ENCODE measurements at places on chromosomes 16 and 17. TPM values are rescaled to one million over a fixed set of nuclear protein-coding genes. Genes with fewer than 3 reads are reported as not detected.

DNA sequence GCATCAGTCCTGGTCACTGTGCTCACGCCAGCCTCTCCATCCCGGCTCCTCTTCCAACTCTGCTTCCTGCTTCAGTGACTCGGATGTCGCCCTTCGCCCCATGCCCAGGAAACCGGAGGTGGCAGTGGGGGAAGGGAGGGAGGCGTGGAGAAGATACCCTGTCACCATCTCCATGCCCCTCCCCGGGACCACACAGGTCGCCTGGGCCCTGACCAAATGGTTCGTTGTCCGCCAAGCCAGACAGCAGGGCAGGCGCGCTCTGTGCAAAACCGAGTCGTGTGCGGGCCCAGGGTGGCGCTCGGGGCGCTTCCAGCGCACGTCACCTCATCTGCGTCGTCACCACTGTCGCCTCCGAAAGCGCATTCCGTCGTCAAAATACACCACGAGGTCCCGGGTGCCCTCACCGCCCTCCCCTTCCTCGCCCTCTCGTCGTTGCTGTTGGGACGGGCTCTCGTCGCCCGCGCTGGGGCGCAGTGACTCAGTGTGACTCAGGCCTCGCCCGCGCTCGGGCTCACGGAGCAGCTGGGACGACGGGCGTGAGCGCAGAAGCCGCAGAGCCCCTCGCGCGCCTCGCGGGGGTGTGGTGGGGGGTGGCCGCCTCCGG is 39.2 kb downstream of the ZNF778 start:
- no peak for DNase-seq

DNA sequence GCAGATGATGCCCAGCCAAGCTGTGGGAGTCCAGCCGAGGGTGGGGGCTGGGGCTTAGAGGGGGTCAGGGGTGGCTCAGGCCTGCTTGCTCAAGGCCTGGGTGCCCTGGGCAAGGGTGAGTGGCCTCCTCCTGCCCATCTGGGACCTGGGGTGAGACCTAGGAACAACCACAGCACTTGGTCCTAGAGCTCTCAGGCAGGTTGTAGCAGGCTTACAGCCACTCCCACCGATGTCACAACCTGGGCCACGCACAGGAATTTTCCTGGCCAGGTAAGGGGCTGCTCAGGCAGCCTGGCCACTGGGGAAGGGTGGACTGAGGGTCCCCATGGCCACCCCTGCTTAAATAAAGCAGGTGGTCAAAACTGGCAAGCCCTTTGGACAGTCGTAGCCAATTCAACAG is 6.3 kb upstream of the SREBF1 start:
- DNase-seq = no peak

GRCh38 chr16:28187595-28188004 is 24.2 kb downstream of the XPO6 start:
- DNase-seq = no peak

- DNase-seq = no peak
Measured at GRCh38 chr17:28569446-28569845, 1.9 kb downstream of the PIGS start.

GRCh38 chr16:23848958-23849357 is 13.2 kb downstream of the PRKCB start:
- DNase-seq = no peak

DNA sequence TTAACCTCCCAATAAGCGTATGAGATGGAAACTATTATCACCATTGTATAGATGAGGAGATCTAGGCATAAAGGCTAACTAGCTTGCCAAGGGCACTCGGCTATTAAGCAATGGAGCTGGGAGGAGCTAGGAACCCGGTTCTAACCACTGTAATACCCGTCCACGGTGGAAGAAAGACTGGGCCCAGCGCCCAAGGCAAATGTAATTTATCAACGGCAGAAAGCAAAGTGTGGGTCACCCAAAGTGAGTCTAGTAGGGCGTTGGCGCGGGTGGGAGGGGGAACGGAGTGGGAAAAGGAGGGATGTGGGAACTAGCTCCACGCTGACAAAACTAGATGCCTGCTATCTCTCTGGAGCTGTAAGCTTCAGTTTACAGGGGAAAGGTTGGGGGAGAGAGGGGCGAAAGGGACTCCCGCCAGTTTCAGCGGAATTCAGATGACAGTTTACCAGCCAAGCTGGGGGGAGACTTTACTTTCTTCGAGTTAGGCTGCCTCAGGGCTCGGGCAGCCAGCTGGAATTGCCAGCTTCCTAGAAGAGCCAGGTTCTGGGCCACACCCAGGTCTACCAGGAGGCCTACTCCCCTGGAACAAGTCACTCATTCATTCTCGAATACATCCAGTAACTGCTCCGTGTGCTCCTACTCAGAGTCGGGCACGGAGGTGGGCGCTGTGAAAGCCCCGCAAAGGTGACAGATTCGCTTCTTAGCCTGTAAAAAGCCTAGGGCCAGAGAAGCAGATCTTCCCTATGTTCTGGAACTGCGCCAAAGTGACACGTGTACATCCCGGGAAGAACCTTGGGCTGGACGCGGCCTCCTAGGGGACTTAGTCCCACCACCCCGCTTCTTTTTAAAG is 837 bp downstream of the LRRC59 start:
- DNase-seq = peak; percentile 46

Gene PLEKHM1
- 15.7 TPM for total RNA-seq

Gene PSMD11
- 304 TPM for total RNA-seq

Gene HSPB9
- not detected for total RNA-seq

Data from A172 (cell line).